ENCODE measurements at places on chromosomes 11 and 22.

GRCh38 chr11:11703885-11704284 is 82.1 kb upstream of the GALNT18 start:
- no peak for DNase-seq

GRCh38 chr11:77117492-77117891 is 10.6 kb upstream of the MYO7A start:
- DNase-seq = no peak

- no peak for DNase-seq
Measured at GRCh38 chr11:87803748-87804147, 371.5 kb downstream of the RAB38 start.

- DNase-seq = no peak
Measured at GRCh38 chr11:10623797-10624761, 55.6 kb upstream of the LYVE1 start.

DNA sequence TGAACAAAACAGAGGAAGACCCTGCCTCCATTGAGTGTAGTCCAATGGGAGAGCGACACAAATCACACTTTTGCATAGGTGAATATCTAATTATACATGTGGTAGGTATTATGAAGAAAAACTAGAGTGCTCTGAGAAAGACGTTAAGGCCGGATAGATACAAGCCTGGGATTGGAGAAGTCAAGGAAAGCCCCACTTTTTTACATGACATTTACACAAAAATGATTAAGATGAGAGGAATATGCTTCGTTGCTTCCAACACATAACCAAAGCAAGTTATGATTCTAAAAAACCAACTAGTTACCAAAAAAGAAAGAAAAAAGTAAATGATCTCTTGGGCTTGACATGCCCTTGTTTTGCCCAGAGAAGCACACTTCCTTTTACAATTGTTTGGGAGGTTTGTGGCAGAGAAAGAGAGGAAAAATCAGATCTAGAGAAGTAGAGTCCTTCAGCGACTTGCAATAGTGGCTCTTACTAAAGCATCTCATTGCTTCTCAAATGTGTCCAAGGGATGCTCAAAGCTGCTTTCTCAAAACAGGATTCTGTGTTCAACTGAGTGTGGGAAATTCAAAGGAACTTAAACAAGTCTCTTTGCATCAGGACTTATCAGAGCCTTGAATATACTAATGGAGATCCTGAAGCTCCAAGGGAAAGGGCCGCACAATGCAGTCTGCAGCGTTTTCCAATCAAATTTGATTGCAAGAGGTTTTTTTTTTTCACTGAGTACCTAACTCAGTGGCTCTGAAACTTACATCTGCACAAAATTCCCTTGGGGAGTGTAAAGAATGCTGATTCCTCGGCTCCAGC is 38.8 kb downstream of the FLI1 start:
- DNase-seq = no peak

GRCh38 chr22:38069372-38070249 is 12.4 kb downstream of the PICK1 start:
- DNase-seq = no peak

DNA sequence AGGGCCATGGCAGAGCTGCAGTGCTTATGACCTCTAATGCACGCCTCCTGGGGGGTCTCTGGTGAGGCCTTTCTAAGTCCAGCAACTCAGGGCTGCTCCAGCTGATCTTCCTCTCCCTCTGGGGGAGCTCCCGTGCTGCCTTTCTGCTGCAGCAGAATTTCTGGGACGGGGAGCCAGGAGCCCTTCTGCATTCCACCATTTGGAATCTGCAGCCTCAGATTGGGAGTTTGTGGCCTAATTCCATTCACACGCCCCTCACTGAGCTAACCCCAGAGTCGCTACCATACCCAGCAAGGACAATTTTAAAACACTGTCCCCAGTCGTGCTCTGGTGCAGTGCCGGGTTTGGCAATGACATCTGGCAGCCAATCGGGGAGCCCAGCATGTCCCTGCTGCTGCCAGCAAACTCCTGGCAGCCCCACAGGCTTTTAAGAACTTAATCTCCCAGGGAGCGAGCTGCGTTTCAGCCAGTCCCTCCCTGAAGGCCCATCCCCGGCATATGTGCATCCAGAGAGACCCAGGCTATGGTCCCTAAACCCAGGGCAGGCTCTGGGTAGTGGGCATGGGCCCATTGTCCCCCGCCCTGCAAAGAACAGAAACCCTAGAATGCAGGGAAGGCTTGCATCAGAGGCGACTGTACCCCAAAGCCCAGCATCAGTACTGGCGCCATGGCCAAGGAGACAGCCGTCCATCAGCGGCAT is 4.7 kb downstream of the SHANK2 start:
- DNase-seq = no peak

- DNase-seq = no peak
Measured at GRCh38 chr11:18320617-18321016, 1.3 kb downstream of the HPS5 start.

- no peak for DNase-seq
Measured at GRCh38 chr22:38080850-38081635, 2.9 kb downstream of the SLC16A8 start.

- DNase-seq = no peak
Measured at GRCh38 chr11:122717264-122717867, 61.8 kb downstream of the UBASH3B start.

GRCh38 chr11:18720091-18720807 is 5.7 kb downstream of the IGSF22 start:
- DNase-seq = no peak

- DNase-seq = no peak
Measured at GRCh38 chr11:27718863-27719545, 18.7 kb upstream of the BDNF start.

GRCh38 chr11:2806351-2807024 is 79.1 kb downstream of the CDKN1C start:
- no peak for DNase-seq

- no peak for DNase-seq
Measured at GRCh38 chr11:47469361-47470179, 20.6 kb upstream of the RAPSN start.

- DNase-seq = no peak
Measured at GRCh38 chr11:6142936-6143335, 27.2 kb downstream of the OR52B2 start.

GRCh38 chr11:14555818-14556217 is 35.6 kb upstream of the PSMA1 start:
- no peak for DNase-seq

DNA sequence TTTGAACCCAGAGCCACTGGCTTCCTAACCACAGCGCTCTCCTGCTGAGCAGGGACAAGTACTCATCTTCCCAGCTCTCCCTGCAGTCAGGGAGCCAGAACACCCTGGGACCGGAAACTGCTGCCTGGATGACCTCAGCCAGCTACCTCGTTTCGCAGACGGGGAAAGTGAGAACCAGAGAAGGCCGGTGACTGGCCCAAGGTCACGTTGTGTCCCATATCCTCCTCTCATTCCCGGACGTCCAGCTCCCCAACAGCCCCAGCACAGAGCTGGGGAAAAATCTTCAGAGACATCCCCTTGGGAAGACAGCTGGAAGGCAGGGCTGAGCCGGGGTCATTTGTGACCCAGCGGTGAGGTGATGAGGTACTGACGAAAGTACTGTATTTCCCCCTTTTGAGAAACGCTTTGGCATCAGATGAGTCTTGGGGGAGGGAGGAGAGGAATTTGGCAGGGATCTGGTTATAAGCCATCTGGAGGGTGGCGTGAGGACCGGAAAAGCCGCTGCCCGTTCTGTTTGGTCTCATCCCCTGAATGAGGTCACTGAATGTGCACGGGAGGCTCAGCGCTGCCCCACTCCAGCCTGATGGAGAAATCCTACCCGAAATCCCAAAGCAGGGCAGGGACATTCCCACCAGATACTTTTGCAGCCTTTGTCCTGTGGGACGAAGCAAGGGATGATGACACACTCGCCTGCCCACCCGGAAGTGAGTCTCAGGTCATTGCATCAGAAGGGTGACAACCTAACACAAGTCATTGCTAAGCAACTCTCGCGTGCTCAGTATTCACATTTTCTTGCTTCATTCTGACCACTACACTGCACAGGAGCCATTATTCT is 41.1 kb downstream of the LIF start:
- no peak for DNase-seq

DNA sequence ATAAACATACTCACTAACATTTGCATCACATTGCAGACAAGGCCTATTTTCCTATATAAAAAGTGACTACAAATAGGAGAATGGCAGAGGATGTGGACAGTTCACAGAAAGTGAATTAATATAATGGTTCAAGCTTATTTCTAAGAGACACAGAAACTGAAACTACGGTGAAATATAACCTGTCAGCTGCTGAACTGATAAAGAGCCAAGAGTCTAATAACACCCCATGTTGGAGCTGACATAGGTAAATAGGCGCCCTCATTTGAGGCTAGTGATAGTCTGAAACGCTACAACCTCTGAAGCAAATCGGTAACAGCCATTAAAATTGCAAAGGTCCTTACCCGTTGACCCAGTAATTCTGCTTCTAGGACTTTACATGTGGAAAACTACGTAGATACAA is 14.0 kb downstream of the AP1B1 start:
- no peak for DNase-seq

DNA sequence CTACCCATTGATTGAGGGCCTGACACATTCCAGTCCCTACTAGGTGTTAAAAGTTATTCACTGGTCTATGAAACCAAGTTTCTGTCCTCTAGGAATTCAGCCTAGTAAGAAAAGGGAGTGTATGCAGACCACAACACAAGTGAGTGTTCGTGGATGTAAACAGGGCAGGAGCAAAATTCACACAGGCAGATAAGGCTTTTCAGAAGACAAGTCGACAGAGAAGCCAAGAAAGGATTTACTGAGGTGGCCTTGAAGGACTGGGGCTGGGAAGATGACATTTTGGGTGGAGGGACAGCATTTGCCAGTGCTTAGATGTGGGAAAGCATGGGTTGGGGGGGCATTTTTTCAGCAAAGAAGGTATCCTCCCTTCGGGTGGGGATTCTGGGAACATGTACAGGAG is 76.2 kb downstream of the TSPAN18 start:
- no peak for DNase-seq

DNA sequence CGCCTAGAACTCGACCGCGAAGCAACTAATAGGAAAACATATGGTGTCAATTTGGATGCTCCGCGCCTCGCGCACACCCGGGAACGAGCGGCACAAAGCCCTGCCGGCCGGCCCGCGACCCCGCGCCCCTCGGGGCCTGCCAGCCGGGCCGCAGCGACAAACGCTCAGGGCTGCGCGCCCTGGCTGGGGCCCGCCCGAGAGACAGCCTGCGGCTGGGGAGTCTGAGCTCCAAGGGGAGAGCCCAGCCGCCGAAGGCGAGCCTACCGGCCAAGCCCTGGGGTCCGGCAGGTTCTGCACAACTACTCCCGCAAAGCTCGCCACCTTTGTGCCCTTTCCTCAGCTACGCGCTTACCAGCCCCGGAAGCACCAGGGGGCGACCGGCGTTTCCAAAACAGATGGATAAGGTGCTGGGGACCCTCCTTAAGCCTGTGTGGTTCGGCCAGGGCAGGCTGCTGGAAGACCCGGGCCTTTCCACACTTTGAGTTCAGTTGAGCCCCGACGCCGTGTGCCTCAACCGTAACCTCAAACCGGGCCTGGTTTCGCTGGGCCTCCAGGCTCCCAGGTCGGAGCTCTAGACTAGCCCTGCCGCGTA is 6.0 kb downstream of the PAX6 start:
- no peak for DNase-seq

DNA sequence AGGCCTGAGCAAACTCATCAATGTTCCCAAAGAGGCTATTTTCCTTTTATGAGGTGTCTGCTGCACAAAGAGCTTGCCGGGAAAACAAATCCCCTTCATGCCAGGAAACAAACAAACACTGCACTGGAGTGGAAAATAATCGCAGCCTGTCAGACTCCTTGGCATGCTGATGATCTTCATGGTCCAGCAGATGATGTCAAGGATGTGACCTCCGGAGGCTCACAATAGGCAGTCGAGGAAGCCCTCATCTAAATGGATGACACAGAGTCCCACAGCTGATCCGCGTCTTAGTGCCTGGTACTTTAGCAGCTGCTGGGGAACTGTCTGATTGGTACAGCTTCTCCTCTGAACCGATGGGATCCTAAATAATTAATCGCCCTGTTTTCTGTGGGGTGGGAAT is 187.6 kb downstream of the TENM4 start:
- DNase-seq = no peak

DNA sequence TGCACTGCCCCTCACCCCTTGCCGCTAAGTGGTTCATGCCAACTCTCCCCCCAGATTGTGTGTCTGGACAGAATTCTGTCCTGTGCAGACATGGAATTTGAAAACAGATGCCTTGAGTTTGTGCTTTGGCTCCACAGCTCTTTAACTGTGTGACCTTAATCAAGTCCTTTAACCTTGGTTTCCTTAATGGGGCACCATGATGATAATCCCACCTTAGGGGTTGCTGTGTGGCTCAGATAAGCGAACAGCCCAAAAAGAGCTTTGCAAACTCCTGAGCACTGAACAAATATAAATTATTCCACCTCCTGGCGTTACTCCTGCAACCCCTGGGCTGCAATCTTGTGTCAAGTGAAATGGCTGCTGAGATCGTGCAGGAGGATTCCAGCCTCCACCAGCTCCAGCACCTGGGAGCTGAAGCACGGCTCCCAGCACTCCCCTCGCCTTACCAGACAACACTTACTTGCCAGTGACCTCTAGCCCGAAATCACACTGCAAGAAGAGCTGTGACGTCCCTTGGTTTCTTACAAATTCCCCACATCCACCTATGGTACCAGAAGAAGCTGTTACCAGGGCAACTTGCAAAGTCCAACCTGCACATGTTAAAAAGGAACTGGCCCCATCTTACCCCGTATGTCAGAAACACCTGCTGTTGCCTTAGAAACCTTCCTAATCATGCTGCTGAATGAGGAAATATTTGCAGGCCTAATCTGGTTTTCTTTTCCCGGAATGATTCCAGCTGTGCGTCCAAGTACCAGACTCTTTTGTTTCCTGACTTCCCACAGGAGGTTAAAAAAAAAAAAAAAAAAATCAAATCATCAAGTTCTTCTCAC is 13.2 kb downstream of the VPS37C start:
- no peak for DNase-seq

GRCh38 chr11:66080055-66080817 is 10.2 kb downstream of the PACS1 start:
- no peak for DNase-seq

DNA sequence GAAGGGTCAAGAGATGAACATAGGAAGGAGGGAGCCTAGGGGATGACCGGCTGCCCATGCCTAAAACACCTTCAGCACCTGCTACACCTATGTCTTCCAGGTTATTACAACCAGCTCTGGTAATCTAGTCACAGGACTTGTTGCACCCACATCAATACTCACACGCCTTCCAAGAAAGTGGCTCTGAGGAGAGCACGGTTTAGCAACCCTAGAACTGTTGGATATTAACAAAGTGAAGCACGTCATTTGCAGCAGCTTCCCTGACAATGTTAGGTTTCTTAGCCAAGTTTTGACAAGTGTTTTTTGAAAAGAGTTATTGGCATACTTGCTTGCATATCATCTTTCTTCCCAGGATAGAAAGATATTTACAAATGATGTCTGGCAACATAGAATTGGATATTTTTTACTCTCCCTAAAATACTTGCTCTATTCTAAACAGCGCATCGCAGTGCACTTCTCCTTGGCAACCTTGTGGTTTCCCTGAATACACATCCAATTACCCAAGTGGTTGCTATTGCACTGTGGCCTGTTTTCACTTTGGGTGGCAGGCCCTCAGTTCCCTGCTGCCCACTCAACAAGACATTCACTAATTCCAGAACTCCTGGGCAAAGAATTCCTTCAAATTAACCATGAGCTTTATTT is 94.3 kb upstream of the ARHGAP42 start:
- no peak for DNase-seq
